ENCODE measurements at places on chromosomes 5 and 9.

DNA sequence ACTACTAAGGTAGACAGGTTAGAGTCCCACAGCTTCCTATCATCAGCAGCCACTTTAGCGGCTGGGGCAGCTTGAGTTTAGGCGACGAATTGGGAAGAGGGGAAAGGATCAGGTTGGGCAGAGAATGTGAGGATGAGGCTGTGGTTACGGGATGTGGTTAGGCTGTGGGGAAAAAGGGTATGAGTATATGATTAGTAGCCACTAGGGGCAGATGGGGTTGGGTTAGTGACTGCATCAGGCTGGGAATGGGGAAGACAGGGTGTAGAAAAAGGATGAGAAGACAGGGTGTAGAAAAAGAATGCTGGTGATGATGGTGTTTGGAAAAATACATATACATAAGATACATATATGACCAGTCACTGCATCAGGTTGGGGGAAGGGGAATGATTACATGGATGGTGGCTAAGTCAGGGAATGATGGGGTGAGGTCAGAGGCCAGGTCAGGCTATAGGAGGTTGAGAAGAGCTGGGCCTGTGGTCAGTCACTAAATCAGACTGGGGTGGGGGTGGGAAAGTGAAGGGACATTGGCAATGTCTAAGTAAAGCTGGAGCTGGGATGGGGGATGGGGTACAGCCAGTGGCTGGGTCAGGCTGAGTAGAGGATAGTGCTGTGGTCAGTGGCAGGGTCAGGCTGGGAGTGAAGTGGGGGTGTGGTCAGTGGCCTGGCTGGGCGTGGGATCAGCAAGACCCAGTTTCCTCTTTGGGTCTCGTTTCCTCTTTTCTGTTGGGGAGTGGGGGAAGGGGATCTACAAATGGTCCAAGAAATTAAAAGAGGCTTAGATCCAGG is 2.1 kb downstream of the TLN1 start:
- peak; percentile 25 for DNase-seq

DNA sequence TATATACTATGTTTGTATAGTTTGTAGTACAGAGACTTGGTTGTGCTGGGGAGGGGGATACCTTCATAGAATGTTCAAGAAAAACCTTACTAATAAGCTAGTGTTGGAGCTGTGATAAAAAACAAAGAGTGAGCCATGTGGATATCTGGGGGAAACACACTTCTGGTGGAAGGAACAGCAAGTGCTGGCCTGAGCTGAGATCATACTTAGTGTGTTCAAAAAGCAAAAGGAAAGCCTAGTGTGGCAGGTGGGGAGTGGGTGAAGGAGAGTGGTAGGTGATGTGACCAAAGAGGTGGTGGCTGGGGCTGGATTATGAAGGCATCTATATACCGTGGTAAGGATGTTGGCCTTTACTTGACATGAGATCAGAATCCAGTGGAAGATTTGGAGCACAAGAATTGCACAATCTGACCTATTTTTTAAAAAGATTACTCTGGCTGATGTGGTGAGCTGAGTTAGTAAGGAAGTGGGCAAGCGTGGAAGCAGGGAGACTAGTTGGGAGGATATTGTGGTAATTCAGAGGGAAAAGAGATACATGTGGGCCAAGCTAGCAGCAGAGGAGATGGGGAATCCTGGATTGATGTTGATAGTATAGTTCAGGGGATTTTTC is 26.6 kb downstream of the PALM2AKAP2 start:
- DNase-seq: no peak

DNA sequence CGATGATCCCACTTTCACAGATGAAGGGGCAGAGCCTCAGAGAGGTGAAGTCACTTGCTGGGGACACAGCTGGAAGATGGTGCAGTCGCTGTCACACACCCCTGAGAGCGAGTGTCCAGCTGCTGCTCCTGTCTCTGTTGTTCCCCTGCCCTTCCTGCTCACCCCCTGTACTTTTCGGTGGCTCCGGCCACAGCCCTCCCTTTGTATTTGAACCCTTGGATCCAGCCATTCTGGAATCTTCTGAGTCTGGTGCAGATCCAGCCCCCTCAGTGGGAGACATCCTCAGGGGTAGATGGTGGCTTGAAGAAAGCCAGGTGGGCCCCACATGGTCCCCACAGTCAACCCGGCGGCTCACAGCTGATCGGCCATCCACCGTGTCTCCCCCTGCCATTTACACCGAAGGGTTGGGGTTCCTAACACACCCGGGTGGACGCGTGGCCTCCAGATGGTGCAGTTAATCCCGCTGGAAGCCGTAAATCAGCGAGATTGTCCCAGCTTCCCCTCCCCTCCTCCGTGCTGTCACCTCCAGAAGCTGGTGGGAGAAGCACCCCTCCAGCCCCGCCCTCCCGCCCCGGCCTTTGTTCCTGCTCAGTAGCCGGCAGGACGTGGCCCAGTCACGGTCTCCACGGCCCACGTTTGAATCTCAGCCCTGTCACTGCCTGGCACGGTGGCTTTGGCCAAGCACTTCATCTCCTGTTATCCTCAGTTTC is 204.8 kb downstream of the C9orf50 start:
- DNase-seq: no peak

GRCh38 chr9:112349008-112349333 is 15.6 kb upstream of the PTBP3 start:
- no peak for DNase-seq

GRCh38 chr5:112192866-112193265 is 226.2 kb downstream of the EPB41L4A start:
- no peak for DNase-seq

DNA sequence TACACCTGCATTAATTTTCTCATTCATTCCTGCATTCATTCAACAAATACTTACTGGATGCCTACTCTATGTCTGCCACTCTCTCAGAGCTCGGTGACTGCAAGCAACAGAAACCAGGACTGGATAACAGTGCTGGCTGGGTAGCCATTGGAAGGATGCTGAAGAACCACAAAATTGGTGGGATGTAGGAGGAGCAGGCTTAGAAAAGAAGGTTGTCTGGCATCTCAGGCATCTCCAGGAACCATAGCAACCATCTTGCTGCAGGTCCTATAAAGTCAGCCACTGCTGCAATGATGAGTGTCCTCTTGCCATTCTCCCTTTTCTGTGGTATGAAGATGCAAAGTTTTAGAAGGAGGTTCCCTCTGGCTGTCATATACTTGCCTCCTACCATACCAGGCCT is 168.6 kb downstream of the FGF18 start:
- DNase-seq: no peak

DNA sequence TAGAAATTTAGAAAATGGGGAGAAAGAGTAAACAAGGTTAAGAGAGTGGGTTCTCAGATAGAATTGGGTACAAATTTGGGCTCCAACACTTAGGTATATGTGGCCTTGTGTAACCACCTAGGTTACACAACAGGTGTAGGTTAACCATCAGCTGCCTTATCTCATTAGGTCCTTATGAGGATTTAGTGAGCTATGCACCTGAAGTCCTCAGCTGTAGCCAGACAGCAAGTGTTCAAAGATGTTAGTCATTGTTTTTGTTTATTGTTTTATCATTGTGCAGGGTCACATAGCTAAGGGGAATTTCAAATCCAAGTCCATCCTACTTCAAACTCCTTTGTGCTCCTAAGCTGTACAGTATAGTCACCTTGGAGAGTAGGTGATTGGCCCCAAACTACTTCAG is 970 bp upstream of the TRIM32 start:
- DNase-seq: no peak

DNA sequence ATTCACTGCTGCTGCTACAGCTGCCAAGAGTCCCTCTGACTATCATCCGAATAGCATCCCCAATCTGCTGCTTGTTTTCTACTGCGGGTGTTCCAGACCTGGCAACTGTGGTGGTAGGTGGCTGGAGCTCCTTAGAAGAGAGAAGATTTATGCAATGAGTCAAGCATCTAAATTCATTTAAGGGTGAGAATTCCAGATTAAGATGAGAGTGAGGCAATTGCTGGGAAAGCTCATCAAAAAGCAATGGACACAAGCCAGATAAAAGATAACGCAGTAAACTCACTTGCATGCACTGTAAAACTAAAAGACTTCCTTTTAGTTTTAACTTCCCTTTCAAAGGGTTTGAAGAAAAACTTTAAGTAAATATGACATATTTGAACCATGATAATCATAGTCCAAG is 3.9 kb downstream of the PLK2 start:
- DNase-seq: no peak

DNA sequence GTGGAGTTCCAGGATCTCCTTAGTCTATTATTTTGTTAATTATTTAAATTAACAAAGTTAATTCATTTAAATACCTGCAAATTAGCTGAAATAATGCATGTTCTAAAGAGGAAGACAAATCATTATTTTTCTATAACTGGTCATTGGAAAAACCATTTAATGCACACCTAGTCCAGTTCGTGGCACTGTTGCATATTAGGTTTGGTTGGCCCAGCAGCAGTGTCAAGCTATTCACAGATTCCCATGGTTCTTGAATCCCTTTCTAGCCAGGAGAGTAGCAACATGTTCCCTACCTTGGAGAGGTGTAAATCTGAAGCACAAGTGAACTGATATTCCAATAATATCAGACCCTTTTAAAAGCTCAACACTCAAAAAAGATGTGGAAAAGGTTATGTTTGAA is 155.2 kb downstream of the TMEM161B start:
- no peak for DNase-seq
